NCI-H69 (cell line): ENCODE measurements at places on chromosomes 1 and 21.

- peak; percentile 84 for DNase-seq
Observed at GRCh38 chr1:202255343-202255742, 61.7 kb downstream of the LGR6 start.

GRCh38 chr1:54807756-54808155 is 6.6 kb upstream of the TTC22 start:
- DNase-seq, result no peak

GRCh38 chr1:41361495-41362356 is 492 bp downstream of the FOXO6 start:
- DNase-seq, result peak; percentile 61

- no peak for DNase-seq
Observed at GRCh38 chr1:45200906-45201500, 5.4 kb downstream of the ZSWIM5 start.
